EL (cell line): ENCODE measurements at places on chromosomes 5 and 9.

DNA sequence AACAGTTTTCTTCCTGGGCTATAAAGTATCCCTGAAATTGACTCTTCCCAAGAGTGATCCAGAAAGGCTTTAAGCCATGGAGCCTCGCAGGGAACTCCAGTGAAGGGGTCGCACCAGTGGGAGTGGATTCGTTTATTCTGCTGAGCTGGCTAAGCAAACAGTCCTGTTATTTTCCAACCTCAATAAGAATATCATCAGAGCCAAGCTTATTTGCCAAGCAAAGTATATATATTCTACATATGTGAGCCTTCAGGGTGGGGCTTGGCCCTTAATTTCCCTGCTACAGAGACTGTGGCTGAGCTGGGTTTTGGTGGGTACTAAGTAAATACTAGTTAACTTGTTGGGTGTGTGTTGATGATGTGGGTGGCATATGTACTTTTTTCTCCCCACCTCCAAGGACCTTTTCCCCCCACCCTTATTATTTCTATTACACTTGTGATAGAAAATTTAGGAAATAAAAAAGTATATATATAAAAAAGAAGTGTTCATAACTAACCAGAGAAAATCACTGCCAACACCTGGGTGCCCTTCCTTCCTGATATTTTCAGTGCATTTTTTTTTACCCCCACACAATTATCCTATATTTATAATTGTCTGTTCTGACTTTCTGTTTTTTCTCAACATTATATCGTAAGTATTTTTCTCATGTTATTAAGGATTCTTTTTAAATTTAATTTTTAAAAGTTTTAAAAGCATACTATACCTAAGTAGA is 5.3 kb downstream of the GSN start:
- DNase-seq: no peak

- no peak for DNase-seq
Measured at GRCh38 chr9:114138552-114138971, 16.8 kb upstream of the COL27A1 start.

GRCh38 chr5:96835791-96836191 is 28.0 kb upstream of the ERAP1 start:
- no peak for DNase-seq

DNA sequence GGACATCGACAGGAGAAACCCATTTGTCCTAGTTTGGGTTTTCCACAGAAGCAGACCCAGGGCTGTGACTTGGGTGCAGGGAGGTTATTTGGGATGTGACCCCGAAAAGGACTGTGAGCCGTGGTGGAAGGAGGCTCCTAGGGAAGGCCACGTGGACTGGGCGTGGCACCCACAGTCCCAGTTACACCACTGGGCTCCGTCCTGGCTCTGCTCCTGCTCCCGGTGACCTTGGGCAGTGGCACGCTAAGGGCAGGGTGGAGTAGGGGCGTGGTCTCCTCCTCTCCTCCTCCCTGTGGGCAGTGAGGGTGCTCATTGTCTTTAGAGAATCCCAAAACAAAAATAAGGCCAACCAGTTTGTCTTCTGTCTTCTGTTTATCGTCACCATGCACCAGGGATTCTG is 190.1 kb downstream of the GADD45G start:
- no peak for DNase-seq

GRCh38 chr5:54671111-54671531 is 153.6 kb downstream of the SNX18 start:
- no peak for DNase-seq

GRCh38 chr9:130409246-130409645 is 35.5 kb upstream of the ASS1 start:
- no peak for DNase-seq

DNA sequence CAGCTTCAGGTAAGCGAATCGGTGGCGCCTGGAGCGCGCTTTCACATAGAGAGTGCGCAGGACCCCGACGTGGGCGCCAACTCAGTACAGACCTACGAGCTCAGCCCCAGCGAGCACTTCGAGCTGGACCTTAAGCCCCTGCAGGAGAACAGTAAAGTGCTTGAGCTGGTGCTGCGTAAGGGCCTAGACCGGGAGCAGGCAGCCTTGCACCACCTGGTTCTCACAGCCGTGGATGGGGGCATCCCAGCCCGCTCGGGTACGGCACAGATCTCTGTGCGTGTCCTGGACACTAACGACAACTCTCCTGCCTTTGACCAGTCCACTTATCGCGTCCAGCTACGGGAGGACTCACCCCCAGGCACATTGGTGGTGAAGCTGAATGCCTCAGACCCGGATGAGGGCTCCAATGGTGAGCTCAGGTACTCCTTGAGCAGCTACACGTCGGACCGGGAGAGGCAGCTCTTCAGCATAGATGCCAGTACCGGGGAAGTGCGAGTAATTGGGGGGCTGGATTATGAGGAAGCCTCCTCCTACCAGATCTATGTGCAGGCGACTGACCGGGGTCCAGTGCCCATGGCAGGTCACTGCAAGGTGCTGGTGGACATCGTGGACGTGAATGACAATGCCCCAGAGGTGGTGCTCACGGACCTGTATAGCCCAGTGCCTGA is 1.1 kb downstream of the PCDHAC2 start:
- DNase-seq: no peak

DNA sequence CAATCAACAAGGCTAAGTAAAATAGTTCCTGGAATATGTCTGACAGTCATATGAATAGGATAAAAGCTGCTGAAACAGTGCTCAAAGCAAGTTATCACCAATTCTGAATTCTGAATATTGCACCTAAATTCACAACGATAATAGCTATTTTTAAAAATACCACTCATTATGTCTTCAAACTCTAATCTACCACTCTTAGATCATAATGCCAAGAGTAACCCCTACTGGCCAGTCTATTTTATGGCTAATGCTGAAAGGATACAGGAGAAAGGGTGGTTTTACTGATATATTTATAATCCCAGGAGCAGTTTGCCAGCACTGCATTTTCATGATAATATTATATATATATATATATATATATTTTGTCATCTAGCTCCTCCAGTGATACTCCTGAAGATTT is 232.8 kb downstream of the PDE4D start:
- peak; percentile 27 for DNase-seq

GRCh38 chr5:118577621-118578020 is 410.7 kb downstream of the DTWD2 start:
- DNase-seq: no peak

DNA sequence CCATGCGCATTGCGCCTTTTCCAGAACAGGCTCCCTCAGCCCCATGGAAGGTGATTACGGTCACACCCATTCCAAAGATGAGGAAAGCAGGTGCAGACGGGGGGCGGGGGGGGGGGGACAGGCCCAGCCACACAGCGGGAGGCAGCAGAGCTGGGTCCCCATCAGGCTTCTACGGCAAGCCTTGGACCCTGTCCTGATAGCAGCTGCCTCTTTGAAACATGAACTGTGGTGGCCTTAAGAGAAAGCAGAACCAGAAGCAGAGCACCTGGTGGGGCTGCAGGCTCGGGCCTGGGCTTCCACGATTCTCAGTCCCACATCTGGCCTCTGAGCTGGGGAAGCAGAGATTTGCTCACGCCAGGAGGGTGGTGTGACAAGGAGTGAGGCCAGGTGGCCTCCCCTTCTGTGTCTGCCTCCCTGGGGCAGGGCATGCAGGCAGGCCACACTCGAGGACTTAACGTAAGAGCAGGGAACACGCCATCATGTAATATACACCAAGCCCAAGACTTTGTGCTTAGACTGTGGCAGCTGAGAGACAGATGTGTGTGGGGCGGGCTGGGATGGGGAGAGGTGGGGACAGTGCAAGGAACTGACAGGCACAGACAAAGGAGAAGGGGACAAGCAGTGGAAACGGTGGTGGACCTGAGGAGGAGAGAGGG is 14.2 kb upstream of the PHYKPL start:
- no peak for DNase-seq

DNA sequence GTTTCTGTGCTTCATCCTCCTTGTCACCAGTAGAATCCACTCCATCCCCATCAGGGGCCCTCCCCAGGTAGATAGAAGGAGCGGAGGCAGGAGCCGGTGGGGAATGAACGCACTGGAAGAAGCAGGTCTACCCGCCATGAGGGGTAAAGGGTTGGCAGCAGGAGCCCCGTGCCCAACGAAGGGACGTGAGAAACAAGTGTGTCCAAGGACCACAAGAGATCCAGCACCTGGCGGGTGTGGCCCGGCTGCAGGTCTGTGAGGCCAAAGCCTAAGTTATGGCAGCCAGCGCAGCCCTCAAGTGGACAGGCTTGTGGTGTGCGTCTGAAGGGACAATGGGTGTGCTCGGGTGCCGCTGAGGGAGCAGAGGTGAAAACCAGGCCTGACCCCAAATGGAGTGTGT is 94.3 kb downstream of the IRX2 start:
- DNase-seq: no peak

- DNase-seq: no peak
Measured at GRCh38 chr9:27431543-27432147, 92.4 kb upstream of the IFNK start.

DNA sequence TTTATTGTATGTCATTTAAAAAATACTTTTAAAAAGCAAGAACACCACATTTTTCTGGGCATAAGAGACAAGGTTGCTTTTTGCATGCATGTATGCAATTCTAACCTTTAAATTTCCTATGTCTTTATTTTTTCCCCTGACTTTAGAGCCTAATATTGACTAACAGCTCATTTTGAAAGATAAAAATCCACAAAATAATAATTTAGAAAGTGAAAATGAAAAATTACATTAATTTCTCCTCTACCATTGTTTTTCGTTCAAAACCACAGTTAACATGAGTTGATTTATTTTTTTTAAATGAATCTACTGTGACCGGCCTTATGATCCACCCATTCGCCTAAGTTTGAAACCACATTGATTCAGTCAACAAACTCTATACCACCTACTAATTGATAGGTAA is 137.5 kb upstream of the CDKN2B start:
- no peak for DNase-seq

DNA sequence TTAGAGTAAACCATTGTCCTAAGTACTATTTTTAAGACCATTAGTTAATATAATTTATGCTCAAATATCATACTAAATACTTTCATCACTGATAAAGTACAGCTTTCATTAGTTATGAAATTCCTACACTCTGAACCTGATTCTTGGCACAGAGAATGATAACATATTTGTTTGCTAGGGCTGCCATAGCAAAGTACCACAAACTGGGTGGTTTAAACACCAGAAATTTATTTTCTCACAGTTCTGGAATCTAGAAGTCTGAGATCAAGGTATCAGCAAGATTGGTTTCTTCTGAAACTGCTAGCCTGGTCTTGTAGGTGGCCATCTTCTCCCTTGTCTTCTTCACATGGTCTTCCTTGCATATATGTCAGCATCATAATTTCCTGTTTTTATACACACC is 608.4 kb downstream of the TLE1 start:
- no peak for DNase-seq

- DNase-seq: no peak
Measured at GRCh38 chr9:107306308-107306707, 23.2 kb downstream of the RAD23B start.

DNA sequence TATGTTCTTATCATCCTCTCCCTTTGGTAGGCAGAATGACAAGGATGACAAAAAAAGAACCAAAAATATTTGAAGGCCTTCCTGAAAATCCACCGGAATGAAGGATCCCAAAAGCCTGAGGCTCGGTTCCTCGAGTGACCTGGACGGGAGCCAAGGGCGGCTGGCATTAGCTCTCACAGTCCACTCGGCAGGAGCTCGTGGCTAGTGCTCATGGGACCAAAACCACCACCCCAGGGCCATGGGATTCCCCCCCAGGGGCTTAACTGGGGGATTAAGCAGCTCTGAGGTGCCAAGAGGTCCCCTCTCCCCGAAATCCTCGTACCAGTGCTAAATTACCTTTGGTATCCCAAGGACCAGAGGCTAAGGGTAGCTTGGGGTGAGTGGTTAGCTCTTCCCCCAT is 586 bp upstream of the PDZD2 start:
- no peak for DNase-seq

- peak; percentile 41 for DNase-seq
Measured at GRCh38 chr9:18124760-18125159, 349.2 kb upstream of the ADAMTSL1 start.

DNA sequence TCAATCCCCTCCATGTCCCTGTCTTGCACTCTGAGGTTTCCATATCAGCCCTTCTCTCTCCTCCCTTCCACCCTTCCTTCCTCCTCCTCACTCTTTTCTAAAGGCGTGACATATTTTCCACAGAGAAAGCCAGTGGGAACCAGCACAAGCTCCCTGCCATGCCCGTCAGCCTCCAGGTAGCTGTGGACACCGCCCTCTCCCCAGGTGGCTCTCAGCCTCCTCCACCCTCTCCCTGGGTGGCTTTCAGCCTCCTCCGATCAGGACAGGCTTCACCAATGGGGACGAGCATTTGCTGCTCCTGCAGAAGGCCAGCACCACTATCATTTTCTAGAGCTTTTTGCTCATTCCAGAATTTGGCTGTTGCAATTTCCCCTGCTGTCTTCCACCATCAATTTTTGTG is 236.6 kb downstream of the GADD45G start:
- no peak for DNase-seq

GRCh38 chr9:133709015-133709611 is 29.0 kb downstream of the SARDH start:
- no peak for DNase-seq

DNA sequence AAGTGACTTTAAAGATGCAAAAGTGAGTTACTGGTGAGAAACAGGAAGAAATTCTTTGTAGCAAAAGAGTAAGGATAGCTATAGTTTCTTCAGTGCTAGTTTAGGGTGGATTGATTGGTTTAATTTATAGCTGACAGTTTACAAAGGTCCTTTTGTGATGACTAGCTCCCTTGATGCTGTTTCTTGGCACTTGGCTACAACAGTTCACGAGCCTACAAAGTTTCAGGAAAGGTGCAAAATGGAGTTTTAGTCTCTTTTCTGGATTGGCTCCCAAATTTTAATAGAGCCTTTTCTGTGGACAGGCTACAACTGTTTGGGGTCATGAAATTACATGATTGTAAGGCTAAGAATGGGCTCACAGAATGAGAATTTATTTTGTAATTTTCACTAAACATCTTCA is 40.9 kb upstream of the BNIP1 start:
- DNase-seq: no peak

DNA sequence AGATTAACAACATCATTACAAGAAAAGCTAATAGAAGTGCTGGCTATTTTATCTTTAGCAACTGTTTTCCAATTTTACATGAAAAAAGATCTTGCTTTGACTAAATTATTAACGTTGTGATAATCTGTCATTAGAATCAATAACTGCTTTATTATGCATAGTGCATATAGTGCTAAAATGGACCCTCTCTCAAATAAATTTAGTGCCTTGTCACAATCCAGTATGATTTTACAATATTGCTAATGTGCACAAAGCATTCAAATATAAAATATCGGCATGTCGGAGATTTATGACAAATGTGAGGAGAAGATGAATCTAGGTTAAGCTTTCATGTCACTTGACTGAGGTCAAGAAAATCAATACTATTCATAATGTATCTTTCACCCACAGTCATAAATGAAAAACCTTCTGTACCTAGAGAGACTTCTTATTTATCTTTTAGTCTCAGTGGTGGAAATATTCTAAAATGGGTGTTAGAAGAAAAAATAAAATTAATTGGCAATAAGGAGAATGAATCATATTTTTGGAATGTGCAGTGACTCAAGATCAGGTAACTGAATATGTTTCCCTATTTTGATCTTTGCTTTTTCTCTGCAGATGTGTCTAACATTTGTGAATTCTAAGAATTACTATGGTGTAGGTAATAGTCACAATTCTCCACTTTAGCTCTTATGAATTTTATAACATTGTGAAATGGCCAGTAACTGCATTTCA is 672.9 kb upstream of the GRAMD2B start:
- no peak for DNase-seq

- DNase-seq: peak; percentile 94
Measured at GRCh38 chr9:4297151-4297785, 2.6 kb downstream of the GLIS3 start.

GRCh38 chr5:147346006-147346561 is 111.3 kb downstream of the STK32A start:
- DNase-seq: no peak

- DNase-seq: no peak
Measured at GRCh38 chr5:79976759-79977515, 14.1 kb downstream of the MTX3 start.
